Hematopoietic multipotent progenitor cell treated with erythropoietin and hydrocortisone succinate and interleukin-3 and kit ligand, for 6 days (in vitro differentiated cells): ENCODE measurements at places on chromosomes 11 and 22.

DNA sequence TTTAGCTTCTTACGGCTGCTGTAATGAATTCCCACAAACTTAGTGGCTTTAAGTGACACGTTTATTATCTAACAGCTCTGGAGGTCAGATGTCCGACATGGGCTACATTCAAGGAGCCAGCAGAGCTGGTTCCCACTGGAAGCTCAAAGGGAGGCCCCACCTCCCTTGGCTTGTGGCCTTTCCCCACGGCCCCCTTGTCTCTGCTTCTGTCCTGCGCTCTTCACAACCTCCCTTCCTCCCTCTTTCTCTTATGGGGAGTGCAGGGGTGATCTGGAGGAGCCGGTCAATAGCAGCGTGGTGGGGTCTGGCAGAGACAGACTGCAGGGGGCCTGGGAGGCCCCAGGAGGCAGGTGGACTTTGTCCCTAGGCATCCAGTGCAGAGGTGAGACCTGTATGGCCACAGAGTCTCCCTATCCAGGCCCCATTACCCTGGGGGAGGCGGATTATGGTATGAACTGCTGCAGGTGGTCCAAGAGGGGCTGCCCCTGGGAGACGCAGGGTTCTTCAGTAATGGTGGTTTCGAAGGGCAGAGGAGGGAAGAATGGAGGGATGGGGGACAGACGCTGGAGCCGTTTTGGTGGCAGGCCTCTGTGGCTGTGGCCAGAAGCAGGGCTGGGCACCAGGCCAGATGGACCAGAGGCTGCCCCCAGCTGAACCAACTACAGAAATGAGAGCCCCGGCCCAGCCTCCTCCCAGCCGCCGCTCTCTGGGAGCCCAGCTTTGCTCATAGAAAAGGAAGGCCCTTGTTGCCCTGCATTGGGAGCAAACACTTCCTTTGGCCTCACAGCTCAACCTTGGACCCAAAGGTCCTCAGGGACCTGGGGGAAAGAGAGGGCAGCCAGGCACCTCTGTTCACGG is 30.7 kb upstream of the KCNQ1OT1 start:
- DNase-seq = no peak

DNA sequence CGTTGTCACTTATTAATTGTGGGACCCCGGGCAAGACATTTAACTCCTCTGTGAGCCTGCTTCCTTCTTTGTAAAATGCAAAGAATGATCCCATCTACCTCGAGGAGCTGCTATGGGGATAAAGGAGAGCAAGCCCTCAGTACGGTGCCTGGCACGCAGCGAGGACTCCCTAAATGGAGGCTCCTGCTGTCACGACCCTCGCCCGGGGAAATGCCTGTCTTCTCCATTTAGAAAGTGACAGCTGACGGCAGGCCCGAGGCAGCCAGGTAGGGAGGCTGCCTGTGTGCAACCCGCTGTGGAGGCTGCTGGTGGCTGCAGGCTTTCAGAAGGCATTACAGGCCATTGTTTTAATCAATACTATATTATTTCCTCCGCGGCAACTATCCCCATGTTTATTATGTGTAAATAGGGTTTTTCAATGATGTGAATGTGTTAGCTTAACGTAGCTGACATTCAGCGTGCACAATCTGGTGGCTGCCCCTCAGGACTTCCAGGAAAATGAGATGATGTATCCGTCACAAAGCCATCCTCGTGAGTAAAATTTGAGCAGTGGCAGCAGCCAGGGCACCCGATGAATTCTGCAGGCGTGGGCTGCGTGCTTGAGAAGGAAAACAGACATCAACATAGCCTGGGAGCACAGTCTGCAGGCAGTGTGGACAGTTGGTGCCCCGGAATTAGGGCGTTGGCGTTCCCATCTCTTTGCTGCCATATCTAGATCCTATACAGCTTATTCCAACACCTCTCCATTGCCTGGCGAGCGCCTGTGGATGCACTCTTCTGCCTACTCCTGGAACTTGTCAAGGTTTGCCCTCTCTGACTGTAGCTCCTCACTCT is 228.3 kb downstream of the ST3GAL4 start:
- DNase-seq = no peak

- DNase-seq = no peak
These were observed 2.4 kb downstream of the SMARCB1 start for GRCh38 chr22:23789121-23789520.

DNA sequence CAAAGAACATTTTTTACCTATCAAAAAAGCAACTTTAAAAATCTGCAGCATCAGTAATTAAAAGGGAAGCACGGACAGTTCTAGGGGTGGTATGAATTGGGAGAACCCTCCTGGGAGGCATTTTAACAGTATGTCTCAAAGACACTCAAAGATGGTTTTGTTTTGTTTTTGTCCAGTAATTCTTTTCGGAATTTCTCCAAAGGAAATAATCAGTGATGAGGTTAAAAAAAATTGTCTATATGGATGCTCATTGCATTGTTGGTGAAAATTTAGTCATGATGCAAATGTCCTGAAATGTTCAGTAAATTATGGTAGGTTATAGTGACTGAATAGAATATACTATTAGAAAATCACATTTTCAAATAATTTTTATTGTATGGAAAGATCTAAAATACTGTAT is 115.1 kb downstream of the ATXN10 start:
- DNase-seq = no peak

DNA sequence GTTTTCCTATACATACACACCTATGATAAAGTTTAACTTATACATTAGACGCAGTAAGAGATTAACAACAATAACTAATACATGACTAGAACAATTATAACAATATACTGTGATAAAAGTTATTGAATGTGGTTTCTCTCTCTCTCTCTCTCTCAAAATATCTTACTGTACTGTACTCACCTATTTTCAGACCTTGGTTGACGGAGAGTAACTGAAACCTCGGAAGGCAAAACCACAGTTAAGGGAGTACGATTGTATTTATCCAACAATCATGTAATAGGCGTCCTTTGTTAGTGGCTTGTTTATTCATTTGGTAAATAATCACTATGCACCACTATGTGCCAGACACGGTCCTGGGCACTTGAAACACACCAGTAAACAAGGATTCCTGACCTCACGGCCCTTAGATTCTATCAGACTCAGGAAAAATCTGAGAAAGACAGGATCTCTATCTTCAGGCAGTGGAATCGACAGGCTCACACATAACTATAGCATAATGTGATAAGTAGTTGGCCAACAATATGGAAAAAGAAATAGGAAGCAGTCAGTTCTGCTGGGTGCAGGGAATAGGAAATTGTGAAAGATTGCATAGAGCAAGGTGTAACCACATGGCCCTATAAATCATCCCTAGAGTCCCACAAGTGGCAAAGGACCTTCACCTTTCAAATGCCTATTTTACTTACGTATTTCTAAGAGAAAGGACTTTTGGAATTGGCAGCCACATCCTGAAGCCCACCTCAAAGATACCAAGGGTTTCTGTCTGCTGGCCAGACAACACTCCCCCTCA is 12.0 kb downstream of the ETS1 start:
- DNase-seq = no peak

GRCh38 chr11:4697585-4697984 is at the start of gene OR51E2:
Gene OR51E2, minus strand, starts transcription at chr11:4697853. Its CDS starts 15,142 bp downstream, at chr11:4682711.
- DNase-seq = no peak

DNA sequence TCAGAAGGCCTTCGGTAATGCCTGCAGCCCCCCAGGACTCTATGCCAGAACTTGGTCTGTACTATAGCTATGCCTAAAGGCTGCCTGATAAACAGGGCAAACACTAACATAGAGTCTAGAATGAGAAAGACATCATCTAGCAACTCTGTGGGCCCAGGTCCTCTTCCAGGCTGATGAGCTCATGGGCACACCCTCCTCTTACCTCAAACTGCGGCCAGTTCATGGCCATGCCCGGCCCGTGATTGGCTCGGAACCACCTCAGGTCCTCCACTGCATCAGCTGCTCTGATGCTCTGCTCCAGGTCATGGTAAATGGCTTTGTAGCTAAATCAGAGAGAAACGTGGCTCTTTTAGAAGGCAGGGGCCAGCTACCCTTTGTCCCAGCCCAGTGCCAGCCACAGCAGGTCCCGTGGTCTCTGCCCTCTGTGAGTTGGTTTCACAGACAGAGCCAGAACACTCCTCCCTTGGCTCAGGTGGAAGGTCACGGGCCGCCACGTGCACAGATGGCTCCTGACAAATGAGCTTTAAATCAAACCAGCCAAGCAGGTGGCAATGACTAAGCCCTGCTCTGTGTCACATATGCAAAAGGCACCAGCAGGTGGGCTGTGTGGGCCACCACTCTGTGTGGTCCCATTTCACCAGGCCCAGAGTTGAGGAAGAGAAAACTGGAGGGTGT is 25.0 kb upstream of the ARFGAP3 start:
- DNase-seq = no peak

DNA sequence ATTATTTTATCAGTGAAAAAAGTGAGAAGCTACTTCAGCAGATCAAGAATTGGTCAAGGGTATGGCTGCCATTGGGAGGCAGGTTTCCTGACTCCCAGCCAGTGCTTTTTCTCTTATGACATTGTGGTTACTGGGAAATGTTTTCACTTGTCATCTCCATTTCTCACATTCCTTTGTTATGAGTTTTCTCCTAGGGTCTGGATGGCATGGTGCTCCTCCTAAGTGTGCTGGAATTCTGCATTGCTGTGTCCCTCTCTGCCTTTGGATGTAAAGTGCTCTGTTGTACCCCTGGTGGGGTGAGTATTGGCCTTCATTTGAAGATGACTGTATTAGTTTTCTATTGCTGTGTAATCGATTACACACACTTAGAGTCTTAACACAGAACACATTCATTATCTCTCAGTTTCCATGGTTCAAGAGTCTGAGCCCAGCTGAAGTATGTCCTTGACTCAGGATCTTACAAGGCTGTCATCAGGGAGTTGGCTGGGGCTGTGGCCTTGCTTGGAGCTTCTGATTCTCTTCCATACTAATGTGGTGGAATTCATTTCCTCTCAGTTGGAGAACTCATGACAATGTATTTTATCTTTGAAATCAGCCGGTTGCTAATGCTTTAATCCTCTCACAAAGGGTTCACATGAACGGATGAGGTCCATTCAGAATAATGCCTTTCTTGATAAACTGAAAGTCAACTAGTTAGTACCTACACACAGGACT is 21.0 kb upstream of the MS4A6E start:
- DNase-seq = no peak

DNA sequence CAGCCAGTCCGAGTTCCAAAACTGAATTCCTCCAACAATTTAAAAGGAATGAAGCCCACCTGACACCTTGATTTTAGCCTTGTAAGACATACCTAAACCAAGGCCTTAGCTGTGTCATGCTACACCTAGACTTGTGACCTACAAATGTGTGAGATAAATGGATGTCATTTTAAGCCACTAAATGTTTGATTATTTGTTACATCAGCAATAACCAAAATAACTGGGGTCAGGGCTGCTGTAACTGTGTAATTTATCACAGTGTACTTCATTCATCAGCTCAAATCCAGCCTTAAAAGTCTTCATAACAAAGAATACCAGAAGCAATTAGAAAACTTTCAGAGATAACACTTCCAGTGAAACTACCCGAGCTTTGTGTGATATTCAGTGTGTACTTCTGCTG is 673.0 kb upstream of the ANO3 start:
- no peak for DNase-seq

GRCh38 chr11:41486424-41486823 is 27.0 kb upstream of the LRRC4C start:
- no peak for DNase-seq

DNA sequence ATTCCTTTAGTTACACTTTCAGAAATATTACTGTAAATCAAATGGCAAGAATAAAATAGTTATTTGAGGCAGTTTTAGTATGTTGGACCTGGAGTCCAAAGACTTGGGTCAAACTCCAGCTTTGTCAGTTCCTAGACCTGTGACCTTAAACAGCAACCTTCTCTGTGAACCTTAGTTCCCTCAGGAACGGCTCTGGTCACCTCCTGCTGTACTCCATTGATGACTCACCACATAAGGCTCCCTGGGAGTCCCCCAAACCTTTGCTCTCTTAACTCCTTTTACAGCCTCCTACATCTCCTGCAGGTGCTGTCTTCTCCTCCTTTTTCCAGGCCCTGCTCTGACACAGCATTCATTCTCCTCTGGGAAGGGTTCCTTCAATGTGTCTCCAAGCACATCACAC is 29.1 kb downstream of the LIMK2 start:
- no peak for DNase-seq
